ENCODE measurements at places on chromosomes 2 and 18.

DNA sequence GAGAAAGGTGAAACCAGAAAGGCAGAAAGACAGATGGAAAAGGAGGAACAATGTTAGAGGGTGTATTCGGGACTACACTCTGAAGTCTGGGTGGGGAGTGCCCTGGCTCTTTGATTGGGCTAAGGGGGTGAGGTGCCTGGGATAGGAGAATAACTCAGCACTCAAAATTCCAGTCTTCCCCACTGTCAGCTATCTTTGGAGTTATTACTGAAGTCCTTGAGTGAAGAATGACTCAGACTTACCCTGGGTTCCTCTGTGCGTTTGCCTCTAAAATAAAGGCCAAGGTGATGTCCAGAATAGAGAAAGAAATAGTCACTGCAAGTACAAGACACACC lies 151.8 kb upstream of the SERPINE2 start:
- no peak for DNase-seq

GRCh38 chr2:159075727-159076126 lies 107.3 kb downstream of the TANC1 start:
- no peak for DNase-seq

- DNase-seq = no peak
Measured at GRCh38 chr2:1745171-1746023, 1.1 kb upstream of the PXDN start.

DNA sequence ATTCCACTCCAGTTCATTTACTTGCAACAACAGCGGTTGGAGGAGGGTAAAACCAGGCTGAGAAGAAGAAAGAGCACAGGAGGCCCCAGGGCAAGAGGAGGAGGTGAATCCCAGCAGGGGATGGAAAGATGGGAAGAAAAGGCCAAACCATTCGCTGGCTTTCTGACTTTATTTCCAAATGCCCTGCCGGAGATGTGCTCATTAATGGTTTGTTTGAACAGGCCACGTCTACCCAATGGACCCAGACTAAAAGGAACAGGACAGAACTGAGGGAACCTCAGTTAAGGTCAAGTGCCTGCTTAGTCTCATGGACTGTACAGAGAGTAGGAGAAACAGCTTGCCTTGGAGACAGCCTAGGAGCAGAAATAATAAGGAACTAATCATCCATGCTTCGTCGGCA lies 121.6 kb upstream of the NDUFV2 start:
- no peak for DNase-seq

GRCh38 chr2:120430501-120430830 lies 84.5 kb downstream of the INHBB start:
- DNase-seq = no peak

- DNase-seq = no peak
Measured at GRCh38 chr18:54094474-54094873, 130.0 kb downstream of the MBD2 start.

Data from HEK293T (cell line).